ENCODE measurements at places on chromosomes 2 and 18.

DNA sequence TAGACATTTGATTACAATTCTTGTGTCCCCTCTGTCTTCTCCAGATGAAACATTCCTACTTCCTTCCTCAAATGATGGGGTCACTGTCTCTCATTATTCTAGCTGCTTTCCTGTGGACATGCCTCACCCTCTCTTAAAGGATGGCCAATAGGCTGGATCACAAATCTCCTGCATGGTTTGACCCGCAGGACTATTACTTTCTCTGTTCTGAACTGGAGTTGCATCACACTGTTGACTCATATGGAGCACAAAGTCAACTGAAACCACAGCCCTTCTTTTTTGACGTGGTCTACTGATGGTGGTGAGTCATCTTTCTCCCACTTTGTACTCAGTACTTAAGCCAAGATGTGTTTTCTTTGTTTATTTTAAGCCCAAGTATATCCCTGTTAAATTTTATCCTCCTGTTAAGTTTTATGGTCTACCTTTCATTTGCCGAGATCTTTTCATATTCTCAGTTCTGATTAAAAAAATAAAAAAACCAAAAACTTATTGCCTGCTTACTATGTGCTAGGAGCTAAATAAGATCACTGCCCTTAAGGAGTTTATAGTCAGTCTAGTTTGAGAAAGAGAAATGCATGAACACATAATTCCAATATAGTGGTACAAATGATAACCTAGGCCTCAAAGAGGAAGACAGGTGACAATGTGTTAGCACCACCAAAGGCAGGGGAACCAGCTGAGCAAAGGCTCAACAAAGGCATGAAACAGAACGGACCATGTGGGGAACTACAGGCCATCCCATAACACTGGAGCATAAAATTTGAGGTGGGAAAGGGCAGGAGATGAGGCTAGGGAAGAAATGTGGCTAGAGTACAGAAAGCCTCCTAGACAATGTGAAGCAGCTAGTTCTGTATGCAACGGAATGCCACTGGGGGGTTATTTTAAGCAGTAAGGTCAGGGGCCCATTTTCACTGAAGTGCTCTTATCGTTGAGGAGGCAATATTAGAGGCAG, 67.6 kb upstream of the ZFP36L2 start:
- peak; percentile 99 for DNase-seq

DNA sequence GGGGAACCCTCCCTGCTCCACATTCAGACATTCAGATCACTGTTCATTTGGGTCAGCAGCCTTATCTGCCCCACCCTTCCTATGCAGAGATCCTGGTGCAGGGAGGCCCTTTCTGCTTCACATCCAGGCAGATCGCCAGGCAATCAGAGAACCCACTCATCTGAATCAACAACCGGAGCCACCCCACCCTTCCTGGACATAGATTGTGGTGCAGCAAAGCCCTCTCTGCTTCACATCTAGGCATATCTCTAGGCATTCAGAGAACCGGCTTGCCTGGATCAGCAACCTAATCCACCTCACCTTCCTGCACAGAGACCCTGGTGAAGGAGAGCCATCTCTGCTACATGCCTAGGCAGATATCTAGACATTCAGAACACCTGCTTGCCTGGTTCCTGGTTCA, 184.5 kb upstream of the CNTNAP5 start:
- DNase-seq = no peak

GRCh38 chr2:116269040-116269439, 1545.5 kb upstream of the DDX18 start:
- no peak for DNase-seq

GRCh38 chr2:72198532-72199241, 51.0 kb upstream of the CYP26B1 start:
- DNase-seq = peak; percentile 82

DNA sequence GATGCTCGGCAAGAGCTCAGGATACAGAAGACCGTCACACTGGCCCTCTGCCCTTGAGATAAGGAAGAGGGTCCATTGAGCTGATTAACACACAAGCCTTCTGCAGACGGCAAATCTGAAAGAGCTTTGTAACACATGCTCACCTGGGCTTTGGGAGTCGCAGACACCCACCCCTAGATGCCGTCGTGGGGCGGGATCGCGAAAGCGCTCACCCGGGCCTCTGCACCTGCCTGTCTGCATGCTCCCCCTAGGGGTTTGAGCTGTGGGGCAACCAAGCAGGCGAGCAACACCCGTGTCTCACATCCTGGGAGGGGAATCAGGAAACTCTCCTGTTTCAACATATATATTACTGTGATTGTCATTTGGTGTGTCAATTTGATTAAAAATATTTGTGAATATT, 99.8 kb upstream of the KCNH7 start:
- no peak for DNase-seq

DNA sequence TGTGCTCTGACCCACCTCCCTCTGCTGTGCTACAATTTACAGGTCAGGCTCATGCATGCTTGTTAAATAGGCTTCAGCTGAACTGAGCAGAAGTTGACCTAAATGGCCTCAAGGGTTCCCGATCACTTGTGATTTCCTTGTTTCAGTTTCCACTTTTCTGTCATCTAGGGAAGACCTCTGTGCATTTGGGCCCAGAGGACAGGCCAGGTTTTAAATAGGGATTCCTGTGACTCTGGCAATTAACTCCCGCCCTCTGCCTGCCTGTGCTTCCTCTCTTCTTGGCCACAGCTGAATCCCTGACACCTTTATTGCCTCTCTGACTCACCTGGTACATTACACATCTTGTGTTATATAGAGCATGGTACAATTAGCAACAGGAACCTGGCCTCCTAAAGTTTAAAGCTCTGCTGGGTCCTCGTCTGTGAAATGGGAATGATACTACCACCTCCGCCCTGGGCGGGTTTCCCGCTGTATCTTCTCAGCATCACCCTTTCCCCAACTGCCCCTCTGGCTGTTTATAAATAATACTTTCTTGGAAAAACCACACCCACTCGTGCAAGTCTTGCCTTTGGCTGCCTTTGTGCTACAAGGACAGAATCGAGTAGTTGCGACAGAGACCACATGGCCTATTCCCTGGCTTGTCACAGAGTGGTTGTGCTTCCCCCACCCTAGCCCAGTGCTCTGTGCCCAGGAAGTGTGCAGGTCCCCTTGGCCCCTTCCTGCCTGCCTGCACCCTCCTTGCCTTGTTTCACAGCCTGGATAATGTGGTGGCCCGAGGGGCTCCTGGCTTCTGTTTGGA, 7.9 kb downstream of the CABLES1 start:
- DNase-seq = peak; percentile 79

DNA sequence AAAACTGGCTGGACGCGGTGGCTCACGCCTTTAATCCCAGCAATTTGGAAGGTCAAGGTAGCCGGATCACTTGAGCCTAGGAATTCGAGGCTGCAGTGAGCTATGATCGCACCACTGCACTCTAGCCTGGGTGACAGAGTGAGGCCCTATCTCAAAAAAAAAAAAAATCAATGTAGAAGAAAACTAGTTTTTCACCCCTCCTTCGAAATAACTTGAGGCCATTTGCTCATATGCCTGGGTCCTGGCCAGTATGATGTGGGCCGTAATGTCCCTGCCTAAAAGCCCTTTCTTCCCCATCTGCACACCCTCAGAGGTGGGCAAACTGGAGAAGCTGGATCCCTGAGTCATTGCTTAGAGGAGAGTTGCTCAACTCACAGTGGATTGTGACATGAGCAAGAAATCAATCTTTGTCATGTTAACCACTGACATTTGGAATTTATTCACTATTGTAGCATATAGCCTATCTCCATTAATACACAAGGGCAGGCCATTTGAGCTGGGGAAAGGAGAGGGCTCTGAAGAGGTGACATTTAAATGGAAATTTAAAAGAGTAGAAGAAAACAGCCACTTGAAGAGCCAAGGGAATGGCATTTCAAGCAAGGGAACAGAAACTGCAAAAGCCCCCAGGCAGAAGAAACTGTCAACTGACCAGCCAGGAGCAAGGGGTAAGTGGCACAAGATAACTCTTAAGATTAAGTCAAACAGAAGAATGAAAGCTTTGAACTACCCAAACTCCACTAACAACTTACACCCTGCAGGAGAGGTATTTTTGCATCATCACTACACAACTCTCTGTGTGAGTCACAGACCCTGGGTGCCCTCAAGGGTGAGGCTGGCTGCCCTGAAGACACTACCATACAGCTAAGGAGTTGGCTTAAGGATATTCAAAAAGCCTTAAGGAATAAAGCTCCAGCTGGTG, 7.6 kb upstream of the METTL21A start:
- DNase-seq = peak; percentile 70

GRCh38 chr2:120957905-120958304, 222.2 kb downstream of the GLI2 start:
- DNase-seq = no peak

DNA sequence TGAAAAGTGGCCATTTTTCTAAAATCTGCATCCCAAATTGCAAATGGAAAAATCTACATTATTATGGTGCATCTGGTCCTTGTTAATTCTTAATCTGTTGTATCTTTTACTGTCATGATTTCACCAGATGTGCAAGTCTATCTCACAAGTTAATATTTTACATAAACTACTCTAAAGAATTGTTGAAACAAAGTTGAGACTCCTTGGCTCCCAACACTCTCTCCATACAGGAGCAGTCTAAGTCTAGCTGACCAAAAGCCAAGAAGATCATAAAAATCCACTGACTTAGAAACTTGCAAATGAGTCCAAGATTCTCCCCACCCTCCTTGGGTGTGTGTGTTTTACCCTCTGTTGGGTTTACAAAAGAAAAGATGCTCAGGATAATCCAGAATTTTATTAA, 85.1 kb downstream of the NCKAP5 start:
- no peak for DNase-seq

- DNase-seq = no peak
Measured at GRCh38 chr2:109654326-109655050, 40.3 kb downstream of the SOWAHC start.

DNA sequence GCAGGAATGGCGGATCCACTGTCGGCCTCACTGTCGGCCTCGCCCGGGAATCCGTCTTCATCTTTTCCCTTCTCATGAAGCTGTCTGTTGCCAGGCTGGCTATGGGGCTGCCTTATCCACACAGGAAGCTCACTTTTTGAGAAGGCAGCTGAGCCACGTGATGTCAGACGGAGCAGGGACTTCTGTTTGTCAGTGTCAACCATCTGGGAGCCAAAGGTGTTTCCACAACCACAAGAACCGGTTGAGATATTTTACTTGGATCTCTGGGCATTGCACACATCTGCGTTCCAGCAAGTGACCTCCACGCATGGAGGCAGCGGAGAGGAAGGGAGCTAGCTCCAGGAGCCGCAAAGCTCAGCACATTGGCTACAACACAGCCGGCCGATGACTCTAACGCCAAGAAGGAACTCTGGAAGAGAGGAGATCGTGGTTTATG, 27.4 kb upstream of the TAF1B start:
- DNase-seq = peak; percentile 4

GRCh38 chr2:190599073-190599472, 49.8 kb upstream of the NAB1 start:
- no peak for DNase-seq

- DNase-seq = peak; percentile 95
Measured at GRCh38 chr2:120758181-120759144, 22.8 kb downstream of the GLI2 start.

DNA sequence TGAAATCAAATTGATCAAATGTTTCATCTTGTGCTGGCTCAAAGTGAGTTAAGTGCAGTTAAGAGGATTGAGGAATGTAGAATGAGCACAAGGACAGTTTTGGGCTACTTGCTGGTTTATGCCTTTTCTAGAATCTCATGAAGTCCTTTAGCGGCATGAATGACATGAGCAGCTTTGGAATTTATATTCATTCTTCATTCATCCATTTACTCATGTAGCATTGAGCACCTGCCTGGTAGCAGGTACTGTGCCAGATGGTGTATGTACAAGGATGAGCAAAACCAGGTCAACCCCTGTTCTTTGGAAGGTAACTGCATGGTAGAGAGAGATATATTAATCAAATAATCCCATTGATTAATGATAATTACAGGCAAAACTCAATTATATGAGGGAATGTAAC, 1.2 kb downstream of the ICOS start:
- no peak for DNase-seq

DNA sequence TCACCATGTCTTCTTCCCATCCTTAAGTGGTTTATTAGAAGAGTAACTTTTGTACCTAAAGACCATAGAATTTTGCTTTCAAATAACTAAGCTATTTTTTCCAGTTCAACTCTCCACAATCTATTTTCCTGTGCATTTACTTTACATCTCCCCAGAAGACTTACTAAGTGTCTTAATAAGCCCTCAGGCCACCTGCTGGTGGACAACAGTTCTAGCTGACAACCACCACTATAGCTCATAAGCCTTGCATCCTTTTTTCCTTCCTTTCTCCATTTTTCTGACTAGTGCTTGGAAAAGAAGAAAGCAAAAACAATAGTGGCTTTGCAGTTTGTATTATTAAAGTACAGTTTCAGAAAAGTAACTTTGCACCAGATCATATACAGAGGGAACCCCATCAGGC, 149.5 kb upstream of the TMEM200C start:
- DNase-seq = no peak

All from mesenchymal stem cell (in vitro differentiated cells and primary cell).